ENCODE measurements at places on chromosomes 13 and 19. TPM values are rescaled to one million over a fixed set of nuclear protein-coding genes. Genes with fewer than 3 reads are reported as not detected.

Gene OR10H1
- total RNA-seq = not detected

Gene CACNA1A
- 0.93 TPM for total RNA-seq

Gene IZUMO2
- total RNA-seq = not detected

Gene RAX2
- total RNA-seq = not detected

Gene CCNA1
- total RNA-seq = 0.37 TPM

Gene SLC17A7
- not detected for total RNA-seq

Gene POGLUT2
- total RNA-seq = 23.1 TPM

Gene NOTCH3
- total RNA-seq = 66.9 TPM

Gene MZT1
- total RNA-seq = 4.7 TPM

Gene IRGC
- not detected for total RNA-seq

Gene GPR12
- not detected for total RNA-seq

Gene GADD45GIP1
- total RNA-seq = 36.5 TPM

Gene ZNF536
- total RNA-seq = not detected

Gene ZNF417
- 7.5 TPM for total RNA-seq

Gene HAUS8
- 3.9 TPM for total RNA-seq

Gene PRKCG
- total RNA-seq = not detected

Gene CATSPERD
- total RNA-seq = not detected

Gene FARP1
- 14.8 TPM for total RNA-seq

Gene LYPD5
- total RNA-seq = 1.5 TPM

Gene DUS3L
- total RNA-seq = 19.7 TPM

Gene ZIM2
- total RNA-seq = not detected

Gene FUT1
- 0.06 TPM for total RNA-seq

Gene C19orf85
- total RNA-seq = not detected

Gene CALM3
- total RNA-seq = 175 TPM

Gene PSG7
- total RNA-seq = not detected

Gene KANK2
- 538 TPM for total RNA-seq

Gene FCGBP
- 4.6 TPM for total RNA-seq

Gene MEDAG
- 78.1 TPM for total RNA-seq

Gene CNMD
- total RNA-seq = not detected

Gene LCP1
- 1.4 TPM for total RNA-seq

Gene PSPN
- 0.87 TPM for total RNA-seq

Gene COL5A3
- total RNA-seq = 52.1 TPM

Gene SYNE4
- not detected for total RNA-seq

Gene SIAH3
- not detected for total RNA-seq

Gene ZNF491
- 0.78 TPM for total RNA-seq

Gene SSC5D
- total RNA-seq = 81.2 TPM

Gene GNA15
- total RNA-seq = not detected

Gene C19orf67
- not detected for total RNA-seq

Gene ZNF486
- 5.9 TPM for total RNA-seq

Gene ADM5
- not detected for total RNA-seq

Gene GJB2
- total RNA-seq = not detected

Gene KIR3DL2
- not detected for total RNA-seq

Gene NALCN
- 0.19 TPM for total RNA-seq

Gene SELENOW
- total RNA-seq = 163 TPM

Gene ZNF562
- 16.3 TPM for total RNA-seq

Gene ZNF112
- total RNA-seq = 4.4 TPM

Gene PBX4
- not detected for total RNA-seq

Gene DHX34
- total RNA-seq = 5.3 TPM

Gene LRP3
- total RNA-seq = 48.3 TPM

Gene LILRA1
- not detected for total RNA-seq

Gene CCDC124
- 51.8 TPM for total RNA-seq

Measured in cardiac ventricle fibroblast (primary cell).